ENCODE measurements at places on chromosomes 2 and 18.
A peak's percentile ranks its signal among the peaks of the same experiment; 100 is the strongest.

GRCh38 chr2:183671233-183671632, 547.0 kb downstream of the NUP35 start:
- no peak for DNase-seq

GRCh38 chr18:50663626-50664441, 103.9 kb downstream of the MAPK4 start:
- DNase-seq: no peak

GRCh38 chr2:80473069-80473468, 168.5 kb upstream of the LRRTM1 start:
- DNase-seq: no peak

DNA sequence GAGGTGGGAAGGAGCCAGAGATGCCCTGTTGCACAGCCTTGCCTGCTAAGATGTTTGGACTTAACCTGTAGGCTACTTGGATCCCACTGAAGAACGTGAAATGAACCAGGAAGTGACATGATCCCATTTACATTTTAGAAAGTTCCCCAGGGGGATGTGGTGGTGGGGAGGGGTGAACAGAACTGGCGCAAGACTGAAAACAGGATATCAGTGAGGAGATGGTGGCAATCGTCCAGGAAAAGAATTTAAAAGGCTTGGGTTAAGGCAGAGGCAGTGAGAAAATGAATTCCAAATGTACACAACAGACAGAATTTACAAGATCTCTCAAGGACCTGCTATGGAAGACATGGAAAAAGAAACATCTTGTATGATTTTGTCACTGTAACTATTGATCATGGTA, 42.3 kb downstream of the SULT1C2 start:
- DNase-seq: no peak

DNA sequence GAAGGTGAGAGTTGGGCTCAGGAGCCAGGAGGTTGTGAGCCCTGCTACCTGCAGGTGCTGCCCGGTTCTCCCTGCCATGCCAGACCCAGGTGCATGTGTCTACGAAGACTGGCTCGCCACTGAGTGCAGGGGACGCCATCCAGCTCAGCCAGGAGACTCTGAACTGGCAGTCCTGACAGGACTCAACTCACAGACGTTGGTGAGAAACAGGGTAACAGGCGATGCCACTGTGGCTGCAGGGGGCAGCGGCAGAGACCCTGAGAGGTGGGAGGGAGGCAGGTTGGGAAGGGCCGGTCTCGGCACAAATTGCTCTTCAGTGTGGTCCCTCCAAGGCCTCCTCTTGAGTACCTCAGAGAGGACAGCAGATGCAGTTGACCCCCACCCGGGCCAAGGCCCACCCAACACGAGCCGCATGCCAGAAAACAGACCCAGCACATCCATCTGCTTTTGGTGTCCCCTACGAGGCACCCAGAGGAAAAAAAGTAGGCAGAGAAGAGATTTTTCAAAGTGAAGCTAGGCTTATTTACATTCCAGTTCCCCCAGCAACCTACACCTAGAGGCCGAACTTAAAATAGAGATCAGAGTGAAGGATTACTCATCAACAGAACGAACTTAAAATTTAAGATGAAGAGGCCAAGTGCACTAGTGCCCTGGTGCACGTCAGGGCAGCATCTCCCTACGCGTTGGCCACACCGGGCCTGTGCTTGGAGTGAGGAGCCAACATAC, 184.8 kb downstream of the SEPTIN10 start:
- DNase-seq: no peak

GRCh38 chr2:105509269-105510086, 110.6 kb upstream of the FHL2 start:
- no peak for DNase-seq

- DNase-seq: no peak
Observed at GRCh38 chr2:136362676-136363390, 244.9 kb upstream of the CXCR4 start.

DNA sequence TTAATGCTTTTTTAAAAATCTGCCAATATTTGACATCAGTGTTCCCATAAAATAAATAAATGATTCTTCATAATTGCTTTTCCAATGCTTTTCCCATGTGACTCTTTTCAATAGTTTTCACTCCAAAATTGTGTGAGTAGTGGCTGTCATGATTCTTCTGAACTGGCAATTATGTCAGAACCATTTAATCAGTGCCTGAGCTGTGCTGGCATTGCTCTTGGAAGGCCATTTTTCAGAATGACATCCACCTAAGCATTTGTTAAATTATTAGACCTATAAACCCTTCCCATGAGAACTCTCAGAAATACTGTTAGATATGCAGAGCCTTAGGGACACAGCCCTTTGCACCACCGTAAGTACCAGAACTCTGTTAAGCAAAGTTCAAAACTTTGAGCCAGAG, 334.9 kb upstream of the RAB12 start:
- no peak for DNase-seq

- no peak for DNase-seq
Observed at GRCh38 chr18:22106536-22107292, 62.7 kb upstream of the GATA6 start.

DNA sequence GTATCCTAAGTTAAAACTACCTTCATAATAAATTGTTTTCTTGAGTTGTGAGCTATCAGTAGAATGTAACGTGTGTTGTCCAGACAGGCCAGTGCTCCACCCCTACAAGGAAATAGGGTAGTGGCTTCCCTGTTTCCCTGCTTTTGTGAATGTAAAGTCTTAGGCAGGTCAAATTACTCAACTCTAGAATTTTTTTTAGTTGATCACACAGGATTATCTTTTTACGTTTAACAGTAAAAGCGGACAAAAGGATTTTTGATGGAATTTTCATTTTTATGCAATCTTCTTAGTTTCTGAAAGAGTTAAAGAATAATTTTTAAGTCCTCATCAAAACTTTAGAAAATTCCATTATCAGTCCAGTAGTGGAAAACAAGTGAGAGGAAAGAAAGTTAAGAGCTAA, 38.2 kb downstream of the GPD2 start:
- DNase-seq: no peak

DNA sequence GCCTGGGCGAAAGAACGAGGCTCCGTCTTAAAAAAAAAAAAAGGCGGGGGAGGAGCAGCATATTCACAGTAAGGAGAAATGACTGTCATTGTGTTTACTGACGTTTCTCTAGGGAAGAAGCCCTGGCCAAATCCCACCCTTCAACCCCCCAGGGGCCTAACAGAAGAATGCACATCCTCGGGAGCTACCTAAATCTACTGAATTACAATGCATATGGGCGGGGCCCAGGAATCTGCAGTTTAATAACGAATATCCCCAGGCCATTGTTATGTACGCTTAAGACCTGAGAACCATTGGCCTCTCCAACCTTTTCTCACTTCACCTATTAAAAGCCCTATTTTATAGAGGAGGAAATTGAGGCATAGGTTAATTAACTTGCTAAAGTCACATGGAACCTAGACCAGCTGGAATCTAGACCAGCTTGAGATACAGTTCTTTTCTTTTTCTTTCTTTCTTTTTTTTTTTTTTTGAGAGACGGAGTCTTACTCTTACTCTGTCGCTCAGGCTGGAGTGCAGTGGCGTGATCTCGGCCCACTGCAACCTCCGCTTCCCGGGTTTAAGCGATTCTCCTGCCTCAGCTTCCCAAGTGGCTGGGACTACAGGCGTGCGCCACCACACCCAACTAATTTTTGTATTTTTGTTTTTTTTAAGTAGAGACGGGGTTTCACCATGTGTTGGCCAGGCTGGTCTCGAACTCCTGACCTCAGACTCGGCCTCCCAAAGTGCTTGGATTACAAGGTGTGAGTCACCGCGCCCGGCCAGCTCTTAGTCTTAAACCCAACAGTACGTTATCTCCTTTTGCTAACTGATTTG, 708 bp upstream of the RIF1 start:
- DNase-seq: peak; percentile 5

DNA sequence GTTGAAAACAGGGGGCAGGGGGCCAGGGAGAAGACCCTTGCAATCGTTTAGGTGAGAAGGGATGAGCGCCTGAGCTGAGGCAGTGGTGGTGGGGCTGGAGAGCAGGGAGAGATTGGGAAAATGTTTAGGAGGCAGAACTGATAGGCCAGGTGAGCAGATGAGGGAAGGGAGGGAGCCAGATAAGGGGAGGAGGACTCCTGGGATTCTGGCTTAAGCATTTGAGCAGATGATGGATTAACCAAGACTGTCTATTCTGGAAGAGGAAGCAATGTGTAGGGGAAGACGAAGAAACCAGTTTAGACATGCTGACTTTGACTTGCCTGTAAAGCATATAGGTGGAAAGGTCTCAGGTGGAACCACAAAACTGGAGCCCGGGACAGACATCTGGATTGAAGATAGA, 49.9 kb upstream of the ASPRV1 start:
- DNase-seq: no peak

GRCh38 chr2:240995041-240996021, 3.1 kb upstream of the SNED1 start:
- DNase-seq: no peak

DNA sequence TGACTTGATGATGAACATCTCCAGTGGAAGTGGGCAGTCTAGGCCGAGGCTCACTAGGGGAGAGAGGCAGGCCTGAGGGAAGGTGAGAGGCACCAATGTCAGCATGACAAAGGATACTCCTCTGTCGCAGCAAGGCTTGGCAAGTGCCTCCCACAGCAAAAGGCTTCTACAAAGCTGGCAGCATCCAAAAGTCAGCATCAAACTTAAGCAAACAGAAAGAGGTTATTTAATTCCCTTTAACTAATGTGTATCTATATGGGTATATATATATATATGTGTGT, 41.6 kb downstream of the NIFK start:
- DNase-seq: no peak

DNA sequence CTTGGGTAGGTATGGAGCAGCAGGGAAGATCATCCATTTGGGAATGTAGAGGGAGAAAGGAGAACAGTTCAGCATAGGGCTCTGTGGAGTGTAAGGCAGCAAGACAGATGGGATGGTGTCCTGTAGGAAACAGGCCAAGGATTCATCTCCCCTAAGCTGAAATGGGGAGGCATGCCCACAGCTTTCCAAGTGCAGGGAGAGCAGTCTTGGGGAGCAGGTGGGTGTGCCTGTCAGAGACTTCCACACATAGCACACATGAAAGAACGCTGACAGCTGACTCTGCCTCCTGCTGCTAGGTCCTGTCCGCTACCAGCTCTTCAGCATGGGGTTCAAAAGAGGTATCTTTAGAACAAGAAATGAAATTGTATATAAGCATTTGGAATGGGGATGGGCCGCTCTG, 9.0 kb downstream of the SETBP1 start:
- DNase-seq: no peak

DNA sequence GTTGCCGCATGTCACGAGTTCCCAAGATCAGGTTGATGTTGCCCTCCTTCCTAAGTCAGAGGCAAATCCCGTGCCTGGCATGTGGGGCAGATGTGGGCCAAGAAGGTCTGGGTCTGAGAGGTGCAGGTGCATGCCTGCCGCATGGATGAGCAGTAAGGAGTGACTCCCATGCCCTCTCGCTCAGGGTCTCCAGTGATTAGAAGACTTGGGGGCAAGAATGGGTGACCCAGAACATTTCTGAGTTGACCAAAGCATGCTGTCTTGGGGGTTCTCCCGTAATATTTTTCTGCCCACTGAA, 120.6 kb upstream of the HDAC4 start:
- no peak for DNase-seq

DNA sequence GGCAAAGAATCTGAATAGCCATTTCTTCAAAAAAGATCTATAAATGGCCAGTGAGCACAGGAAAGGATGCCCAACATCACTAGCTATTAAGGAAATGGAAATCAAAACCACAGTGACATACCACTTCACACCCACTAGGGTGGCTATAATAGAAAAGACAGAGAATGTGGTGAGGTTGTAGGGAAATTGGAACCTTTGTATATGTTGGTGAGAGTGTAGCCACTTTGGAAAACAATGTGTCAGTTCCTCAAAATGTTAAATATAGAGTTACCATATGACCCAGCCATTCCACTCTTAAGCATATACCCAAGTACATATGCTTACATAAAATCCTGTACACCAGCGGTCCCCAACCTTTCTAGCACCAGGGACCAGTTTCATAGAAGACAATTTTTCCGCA, 152.8 kb downstream of the SMAD2 start:
- no peak for DNase-seq

- DNase-seq: no peak
Observed at GRCh38 chr2:41722668-41723369, 325.0 kb upstream of the PKDCC start.

- DNase-seq: no peak
Observed at GRCh38 chr2:196980001-196980400, 53.5 kb upstream of the PGAP1 start.

- DNase-seq: no peak
Observed at GRCh38 chr18:32026491-32027086, 8.0 kb downstream of the RNF125 start.

DNA sequence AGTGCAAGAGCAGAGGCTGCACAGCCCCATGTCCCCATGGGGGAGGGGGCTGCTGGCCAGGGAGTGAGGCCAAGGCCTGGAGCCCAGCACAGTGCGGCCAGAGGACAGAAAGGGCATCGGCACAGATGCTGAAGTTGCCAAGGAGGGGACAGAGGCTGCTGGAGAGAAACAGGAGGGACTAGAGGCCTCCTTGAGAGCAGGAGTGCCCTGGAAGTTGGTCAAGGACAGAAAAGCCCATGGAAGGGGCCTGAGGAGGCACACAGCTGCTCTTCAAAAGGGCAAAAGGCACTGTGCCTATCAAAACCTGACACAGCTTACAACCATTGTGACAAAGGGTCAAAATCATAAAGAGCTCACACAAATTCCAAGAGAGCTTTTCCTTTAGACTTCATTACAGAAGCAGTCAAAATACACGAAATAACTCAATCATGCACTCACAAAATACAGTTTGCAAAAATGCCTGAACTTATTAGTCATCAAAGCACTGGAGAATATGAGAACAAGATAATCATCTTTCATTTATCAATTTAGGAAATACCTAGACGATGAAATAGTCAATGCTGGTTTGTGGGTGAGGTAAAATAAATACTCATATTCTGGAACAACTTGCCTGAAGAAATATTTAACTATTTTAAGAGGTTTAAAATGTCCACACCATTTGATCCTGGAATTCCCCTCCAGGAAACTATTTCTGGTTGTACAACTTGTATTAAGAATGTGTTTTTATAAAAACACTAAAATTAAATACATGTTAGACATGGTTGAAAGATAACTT, 79.6 kb downstream of the USP40 start:
- no peak for DNase-seq

DNA sequence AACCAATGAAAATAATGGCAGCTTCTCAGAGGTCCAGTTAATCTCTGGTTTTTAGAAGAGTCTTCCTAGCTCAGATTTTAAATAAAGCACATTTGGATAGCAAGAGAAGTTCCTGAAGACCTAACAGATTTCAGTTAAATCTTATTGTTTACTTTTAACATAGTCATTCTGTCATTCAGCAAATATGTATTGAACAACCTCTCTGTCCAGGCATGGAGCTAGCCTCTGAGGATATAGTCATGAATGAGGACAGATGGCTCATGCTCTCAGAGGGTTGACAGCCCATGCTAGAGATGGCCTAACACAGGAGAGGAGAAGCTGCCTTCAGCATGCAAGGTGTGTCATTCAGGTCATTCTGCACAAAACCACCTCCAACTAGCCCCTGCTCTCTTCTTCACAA, 6.2 kb downstream of the CCBE1 start:
- DNase-seq: no peak
